ENCODE measurements at places on chromosomes 1 and 21. TPM values are rescaled to one million over a fixed set of nuclear protein-coding genes. Genes with fewer than 3 reads are reported as not detected.

GSTM4 gene
- 25.6 TPM for total RNA-seq

TRIM67 gene
- total RNA-seq: under 0.01 TPM

PGLYRP3 gene
- total RNA-seq: not detected

KRTAP7-1 gene
- not detected for total RNA-seq
